GM20000 (cell line): ENCODE measurements at places on chromosomes 7 and 10.

GRCh38 chr10:14645239-14645960 lies 129.3 kb downstream of the FAM107B start:
- DNase-seq = peak; percentile 24

DNA sequence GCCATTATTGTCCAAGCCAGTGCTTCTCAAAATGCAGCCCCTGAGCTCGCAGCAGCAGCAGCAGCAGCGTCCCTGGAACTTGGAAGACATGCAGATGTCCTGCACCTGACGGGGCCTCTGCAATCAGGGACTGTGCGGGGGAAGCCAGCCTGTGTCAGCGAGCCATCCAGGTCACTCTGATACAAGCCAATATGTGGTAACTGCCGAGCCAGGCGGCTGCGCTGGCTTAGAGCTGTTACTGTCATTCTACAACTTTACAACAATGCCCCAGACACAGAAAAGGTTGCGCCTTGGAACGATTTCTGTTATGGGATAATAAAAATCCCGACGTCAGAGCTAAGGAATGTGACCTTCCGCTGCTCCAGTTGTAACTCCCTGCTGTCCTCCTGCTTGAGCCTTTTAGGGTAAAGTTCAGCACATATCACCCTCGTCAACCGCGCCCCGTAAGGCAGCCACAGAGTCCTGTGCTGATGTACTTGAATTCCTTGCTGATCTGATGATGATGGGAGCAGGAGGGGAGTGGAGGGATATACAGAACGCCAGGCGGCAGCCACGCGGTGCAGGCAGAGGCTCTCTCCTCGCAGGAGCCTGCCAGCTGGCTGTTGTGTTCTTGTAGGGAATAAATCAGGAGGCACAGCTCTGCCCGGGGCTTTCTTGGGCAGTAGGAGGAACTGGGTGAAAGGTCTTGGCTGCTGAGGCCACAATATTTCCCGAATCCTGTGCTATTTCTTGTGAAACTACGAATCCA lies 20.0 kb upstream of the CRYGN start:
- DNase-seq = no peak

GRCh38 chr7:107712896-107713295 lies 31.0 kb upstream of the CBLL1 start:
- no peak for DNase-seq

DNA sequence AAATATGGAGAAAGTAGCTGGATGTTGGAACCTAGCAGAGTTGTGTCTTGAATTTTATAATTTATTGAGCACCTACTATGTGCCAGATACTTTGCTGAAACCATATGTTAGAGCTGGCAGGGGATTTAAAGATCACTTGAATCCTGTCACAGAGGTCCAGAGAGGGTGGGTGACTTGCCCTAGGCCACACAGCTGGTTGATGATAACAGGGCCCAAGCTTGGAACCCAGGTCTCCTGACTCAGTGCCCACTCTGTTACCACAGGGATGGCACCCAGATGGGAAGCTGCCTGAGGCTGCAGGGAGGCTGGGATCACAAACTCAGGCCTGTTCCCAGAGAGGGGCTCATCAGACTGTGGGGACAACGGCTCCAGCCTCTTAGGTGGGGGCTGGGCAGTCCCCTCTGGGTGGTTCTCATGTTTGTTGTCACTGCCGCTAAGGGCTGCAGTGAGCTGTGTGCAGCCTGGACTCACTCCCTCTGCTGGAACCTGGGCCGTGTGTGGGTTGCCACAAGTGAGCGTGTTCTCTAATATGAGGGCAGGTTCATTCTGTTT lies 18.6 kb downstream of the GOLGA7B start:
- no peak for DNase-seq

- DNase-seq = no peak
These were observed 126.4 kb downstream of the CCDC3 start for GRCh38 chr10:12875100-12875499.

GRCh38 chr7:69781412-69781846 lies 183.2 kb downstream of the AUTS2 start:
- no peak for DNase-seq

DNA sequence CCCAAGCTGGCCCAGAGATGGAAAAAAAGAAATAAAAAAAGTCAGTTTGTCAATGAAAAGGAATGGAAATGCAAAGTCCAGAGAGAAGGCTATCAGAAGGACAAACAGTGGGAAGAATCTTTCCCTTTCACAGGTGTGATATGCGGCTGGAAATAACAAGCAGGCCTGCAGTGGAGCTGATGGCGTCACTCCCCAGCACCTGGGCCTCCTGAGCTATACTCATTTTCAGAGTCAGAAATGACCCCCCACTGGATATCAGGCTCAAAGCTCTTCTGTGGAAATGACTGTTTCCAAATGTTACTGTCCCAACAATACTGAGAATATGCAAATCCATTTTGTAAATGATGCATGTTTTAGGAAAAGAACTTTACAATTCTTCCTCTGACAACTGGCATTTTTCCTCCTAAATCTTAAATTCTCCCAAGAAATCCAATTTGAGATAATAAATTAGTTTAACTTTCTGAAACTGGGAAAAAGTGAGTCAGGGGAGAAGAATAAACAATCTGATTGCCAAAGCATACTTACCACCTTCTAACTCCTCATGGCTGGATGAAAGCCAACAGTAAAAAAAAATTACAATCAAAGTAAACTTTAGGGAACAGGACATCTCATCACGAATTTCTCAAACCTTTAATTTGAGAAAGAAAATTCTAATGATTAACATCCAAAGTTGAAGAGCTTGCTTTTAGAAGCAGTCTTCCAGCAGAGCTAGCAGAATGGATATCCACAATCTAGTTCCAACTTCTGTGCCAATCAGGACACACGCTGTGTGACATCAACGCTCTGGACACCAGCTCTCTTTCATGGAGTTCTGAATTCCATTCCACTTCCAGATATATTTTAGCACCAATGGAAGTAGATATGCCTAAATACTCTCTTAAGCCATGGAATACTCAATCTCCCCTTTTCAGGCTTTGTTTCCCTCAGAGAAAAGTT lies 5.3 kb upstream of the CUZD1 start:
- DNase-seq = no peak

- no peak for DNase-seq
These were observed 145.9 kb downstream of the NRCAM start for GRCh38 chr7:108310351-108310750.

DNA sequence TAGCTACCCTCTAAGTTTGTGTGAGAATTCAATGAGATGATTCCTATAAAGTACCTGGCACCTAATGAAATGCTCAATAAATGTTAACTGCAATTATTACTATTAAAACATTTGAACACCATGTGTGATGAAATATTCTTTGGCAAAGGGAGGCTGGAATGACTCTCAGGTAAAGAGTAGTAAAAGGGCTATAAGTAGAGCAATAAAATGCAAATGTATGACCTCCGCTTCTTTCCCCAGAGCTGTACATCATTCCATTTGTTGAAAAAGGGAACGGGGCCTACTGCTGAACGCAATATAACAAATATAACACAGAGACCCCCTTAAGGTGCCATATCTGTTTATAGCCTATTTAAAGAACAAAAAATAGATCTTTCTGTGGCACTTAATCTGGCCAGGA lies 27.8 kb downstream of the CELF2 start:
- no peak for DNase-seq
